ENCODE measurements at places on chromosomes 7 and 10.

GRCh38 chr10:77666821-77667220 is 29.2 kb upstream of the KCNMA1 start:
- no peak for DNase-seq

- no peak for DNase-seq
Observed at GRCh38 chr7:55534916-55535590, 37.2 kb downstream of the VOPP1 start.

DNA sequence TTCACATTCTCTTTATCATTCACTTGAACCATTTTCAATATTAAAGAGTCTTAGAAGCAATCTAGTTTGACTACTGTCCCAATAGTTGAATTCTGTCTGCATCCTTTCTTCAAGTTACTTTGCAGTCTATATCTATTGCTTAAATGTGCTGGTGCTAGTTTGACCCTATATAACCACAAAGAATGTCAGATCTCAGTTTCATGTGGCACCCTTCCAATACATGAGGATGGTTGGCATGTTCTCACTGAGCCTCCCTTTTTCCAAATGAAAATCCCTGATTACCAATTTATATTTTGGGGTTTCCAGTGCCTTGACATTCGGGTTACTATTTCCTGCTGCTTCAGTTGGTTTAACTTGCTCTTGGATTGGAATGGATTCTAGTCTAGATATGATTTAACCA is 292.7 kb downstream of the EXOC4 start:
- DNase-seq = no peak

DNA sequence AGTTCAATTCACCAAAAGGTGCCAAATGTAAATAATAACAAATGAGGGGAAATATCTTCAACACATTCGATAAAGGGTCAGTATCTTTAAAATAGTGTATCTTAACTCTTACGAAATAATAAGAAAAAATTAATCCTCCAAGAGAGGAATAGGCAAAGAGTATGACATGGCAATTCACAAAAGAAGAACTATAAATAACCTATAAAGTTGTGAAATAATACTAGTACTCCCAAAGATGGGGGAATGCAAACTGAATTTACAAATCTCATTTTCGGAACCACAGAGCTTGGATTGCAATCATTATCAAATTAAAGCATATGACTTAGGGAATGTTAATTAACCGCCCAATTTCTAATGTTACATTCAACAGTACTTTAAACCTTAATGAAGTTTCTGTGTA is 78.2 kb upstream of the TARP start:
- DNase-seq = no peak

GRCh38 chr10:34824870-34825269 is 9.8 kb upstream of the PARD3 start:
- DNase-seq = no peak

- DNase-seq = no peak
Observed at GRCh38 chr7:25885057-25885576, 266.9 kb upstream of the NFE2L3 start.

GRCh38 chr7:55304018-55304762 is 60.9 kb upstream of the LANCL2 start:
- no peak for DNase-seq

DNA sequence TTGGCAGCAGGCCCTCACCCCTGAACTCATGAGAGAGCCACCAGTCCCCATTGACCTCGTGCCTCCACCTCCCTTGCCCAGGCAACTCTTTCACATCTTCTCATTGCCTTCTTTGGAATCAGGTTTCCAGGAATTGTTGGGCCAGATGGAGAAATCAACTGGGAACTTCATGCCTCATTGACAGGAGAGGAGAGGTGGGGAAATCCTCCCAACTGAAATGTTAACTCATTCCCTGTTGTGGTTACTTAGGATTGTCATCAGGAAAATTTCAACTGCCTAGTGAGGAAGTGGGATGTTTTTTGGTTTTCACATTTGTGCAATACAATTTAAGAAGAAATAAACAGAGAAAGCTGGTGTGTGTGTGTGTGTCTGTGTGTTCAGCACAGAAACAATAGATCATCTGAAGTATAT is 106.6 kb upstream of the INHBA start:
- peak; percentile 79 for DNase-seq

All from AG09319 (cell line).